Stomach (tissue), 19 donors: ENCODE measurements at places on chromosomes 1 and 21. TPM values are rescaled to one million over a fixed set of nuclear protein-coding genes. Genes with fewer than 3 reads are reported as not detected.

- DNase-seq = no peak
Observed at GRCh38 chr1:30001011-30001731, 722.2 kb downstream of the MATN1 start.

DNA sequence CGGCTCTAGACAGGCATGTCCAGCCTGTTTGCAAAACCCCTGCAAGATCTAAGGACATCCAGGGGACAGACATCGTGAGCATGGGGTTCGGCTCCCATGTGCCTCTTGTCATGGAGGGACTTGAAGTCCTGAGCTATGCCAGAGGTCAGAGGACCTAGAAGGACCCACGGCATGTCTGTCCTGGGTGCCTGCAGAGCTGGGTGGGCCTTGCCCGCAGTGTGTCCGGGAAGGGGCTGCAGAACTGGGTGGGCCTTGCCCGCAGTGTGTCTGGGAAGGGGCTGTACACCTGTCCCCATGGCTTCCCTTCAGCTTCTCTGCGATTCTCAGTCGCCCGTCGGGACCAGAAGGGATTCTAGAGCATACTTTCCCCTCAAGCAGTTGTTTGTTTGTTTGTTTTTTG lies 20.0 kb upstream of the TRAPPC10 start:
- no peak for DNase-seq

- no peak for DNase-seq
Observed at GRCh38 chr21:34504595-34504994, 7.4 kb downstream of the KCNE1 start.

GRCh38 chr1:243413431-243414151 lies 157.8 kb downstream of the SDCCAG8 start:
- no peak for DNase-seq

DNA sequence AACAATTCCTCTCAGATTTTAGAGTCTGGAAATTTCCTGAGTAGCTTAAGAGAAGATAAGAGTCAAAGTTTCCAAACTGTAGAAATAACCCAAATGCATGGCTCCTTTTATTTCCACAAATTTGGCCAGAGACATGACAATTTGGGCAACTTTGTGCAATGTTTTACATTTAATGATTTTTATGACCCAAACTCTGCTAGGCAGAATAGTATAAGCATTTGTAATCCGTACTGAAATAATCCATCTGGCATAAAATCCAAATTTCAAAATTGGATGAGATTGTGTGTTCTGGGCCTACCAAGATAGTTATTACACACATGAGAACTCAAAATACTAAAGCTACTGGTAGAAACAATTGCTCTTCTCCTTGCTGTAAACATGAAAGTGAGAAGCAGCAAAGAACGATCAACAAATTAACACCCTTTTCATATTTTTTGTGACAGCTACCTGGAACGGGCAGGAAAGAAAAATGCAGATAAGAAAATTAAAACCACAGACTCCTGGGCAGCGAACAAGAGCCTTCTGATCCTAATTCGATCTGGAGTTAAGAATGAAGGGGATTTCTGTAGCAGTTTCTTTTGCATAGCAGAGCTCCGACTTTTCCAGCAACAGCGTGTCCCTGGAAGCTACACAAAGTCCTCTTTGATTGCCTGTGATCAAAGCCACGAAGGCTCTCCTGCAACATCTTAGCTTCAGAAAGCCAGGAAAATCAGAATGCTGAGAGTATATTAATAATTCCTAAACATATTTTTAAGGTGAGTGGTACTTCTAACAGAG lies 191.2 kb downstream of the GRIK1 start:
- DNase-seq = no peak

- DNase-seq = peak; percentile 83
Observed at GRCh38 chr1:116375887-116376728, 3.1 kb downstream of the ATP1A1 start.

- DNase-seq = no peak
Observed at GRCh38 chr21:31182231-31183140, 144.2 kb upstream of the KRTAP19-8 start.

- DNase-seq = no peak
Observed at GRCh38 chr1:108537976-108538375, 21.9 kb upstream of the EEIG2 start.

GRCh38 chr1:243495442-243496186 lies 239.8 kb downstream of the SDCCAG8 start:
- no peak for DNase-seq

DNA sequence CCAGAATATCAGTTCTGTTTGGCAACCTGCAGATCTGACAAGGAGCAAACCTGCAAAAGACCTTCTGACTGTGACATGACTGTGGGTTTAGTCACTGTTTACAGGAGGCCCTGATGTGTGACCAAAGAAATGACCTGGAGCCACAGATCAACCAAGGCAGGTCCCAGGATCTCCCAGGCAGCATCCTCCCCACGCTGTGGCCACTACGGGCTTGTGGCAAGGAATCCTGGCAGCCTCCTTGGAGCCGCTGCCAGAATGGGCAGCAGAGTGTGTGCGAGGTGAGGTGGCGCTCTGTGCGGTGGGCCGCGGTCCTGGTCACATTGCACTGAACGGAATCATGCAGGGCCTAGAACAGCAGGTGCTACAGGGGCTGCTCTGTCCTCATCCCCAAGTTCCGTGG lies 15.9 kb downstream of the MCM3AP start:
- no peak for DNase-seq

GRCh38 chr1:92538413-92539061 lies 51.8 kb upstream of the GFI1 start:
- DNase-seq = no peak

DNA sequence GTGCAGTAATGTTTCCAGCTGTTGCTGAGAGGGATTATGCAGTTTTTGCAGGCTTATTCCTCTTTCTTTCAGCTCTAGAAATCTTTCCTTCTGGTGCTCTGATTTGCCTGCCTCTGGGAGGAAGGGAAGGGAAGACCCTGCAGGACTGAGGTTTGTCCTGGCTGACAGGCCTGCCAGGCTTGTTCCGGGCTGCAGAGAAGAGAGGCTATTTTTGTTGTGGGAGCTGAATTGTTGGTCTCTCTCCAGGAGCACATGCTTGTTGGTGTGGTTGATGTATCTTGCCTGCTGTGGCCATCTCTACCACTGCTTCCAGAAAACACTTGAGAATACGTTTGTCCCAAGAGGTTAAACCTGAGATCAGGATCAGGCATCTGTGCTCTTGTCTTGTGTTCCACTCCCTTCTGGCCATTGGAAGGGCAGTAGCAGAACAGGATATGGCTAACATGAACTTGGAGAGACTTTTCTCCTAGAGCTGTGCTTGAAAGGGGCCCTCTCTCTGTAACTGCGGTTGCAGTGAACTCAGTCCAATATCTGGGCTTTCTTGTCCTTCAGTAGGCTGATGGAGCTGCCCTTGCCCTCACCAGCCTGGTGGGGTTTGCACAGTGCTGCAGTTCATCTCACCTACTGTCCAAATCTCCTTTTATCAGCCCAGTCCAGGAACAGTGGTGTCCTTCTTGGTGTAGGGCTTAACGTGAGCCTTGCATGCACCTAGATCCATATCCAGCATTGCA lies 21.5 kb upstream of the SLC25A34 start:
- no peak for DNase-seq

DNA sequence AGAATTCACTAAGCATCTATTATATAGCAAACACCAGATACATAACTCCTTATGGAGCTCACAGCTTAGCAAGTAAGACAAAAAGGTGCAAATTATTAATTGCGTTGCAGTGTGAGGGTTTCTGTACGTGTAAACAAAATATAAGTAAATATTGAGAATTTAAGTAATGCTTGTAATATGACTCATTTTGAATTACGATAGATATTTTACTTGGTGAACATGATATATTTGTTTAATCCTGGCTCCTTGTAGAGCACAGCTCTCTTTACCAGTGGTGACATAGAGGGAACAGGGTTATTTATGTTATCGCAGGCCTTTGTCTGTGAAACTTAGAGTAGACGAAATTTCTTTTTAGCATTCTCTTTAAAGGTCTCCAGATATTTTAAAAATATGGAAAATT lies 36.4 kb downstream of the LYPLAL1 start:
- DNase-seq = no peak

DNA sequence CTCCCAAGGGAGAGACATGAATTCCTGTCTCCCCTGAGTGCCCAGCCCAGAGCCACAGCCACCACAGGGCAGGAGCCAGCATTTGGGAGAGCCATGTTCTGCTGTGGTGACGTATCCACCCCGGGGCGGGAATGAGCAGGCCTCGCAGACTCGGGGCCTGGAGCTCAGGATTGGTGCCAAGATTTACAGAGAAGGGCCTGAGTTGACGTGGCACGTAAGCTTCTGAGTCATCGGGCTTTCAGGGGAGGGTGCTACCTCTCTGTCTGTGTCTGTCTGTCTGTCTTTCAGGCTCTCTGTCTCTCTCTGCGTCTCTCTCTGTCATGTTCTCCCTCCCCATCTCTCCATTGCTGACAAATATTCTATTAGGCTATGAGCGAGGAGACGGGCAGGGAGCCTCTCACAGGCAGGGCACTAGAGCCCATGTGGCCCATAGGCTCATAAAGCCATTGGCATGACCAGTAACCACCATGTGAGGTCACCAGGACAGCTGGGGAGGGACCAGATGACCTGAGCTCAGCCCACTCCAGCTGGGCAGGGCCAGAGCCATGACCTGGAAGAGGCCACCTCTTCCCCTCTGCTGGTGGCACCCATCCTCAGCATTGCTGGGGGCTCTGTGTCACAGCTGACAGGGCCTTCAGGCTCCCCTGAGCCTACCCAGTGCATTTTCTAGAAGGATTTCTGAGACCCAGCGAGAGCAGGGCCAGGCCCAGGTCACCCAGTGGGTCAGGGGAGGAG lies 300.0 kb upstream of the VAMP3 start:
- peak; percentile 46 for DNase-seq

DNA sequence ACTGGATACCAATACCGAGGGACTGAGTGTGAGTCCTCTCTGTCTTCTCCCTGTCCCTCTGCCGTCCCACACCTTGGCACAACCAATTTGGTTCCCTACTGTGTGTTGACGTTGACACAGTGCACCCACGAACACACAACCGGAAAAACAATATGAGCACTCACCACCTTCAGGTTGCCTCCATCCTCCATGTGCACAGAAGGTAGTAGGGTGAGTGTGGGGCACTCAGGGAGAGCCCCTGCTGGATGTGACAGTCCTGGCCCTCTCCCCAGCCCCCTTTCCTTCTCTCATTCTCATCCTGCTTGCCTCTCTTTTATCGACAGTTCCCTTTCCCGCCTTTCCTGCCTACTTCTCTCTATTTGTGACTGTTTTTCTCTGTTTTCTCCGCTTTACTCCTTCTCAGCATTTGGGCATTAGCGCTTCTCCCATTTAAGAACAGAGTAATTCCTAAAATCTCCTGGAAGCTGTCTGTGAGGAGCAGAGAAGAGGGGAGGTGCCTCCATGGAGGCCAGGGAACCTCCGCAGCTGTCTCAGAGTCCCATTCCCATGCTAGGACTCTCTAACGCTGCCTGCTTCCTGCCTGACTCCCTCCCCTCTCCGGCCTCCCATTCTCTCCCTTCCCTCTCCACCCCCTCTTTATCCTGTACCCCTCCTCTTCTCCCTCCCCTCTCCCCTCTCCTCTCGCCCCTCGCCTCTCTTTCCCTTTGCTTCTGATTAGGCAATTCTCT lies 16.4 kb downstream of the CADM3 start:
- no peak for DNase-seq

GRCh38 chr1:85911742-85912141 lies 203.5 kb upstream of the ZNHIT6 start:
- no peak for DNase-seq

GRCh38 chr1:201302163-201303152 lies 19.2 kb downstream of the PKP1 start:
- DNase-seq = no peak

DNA sequence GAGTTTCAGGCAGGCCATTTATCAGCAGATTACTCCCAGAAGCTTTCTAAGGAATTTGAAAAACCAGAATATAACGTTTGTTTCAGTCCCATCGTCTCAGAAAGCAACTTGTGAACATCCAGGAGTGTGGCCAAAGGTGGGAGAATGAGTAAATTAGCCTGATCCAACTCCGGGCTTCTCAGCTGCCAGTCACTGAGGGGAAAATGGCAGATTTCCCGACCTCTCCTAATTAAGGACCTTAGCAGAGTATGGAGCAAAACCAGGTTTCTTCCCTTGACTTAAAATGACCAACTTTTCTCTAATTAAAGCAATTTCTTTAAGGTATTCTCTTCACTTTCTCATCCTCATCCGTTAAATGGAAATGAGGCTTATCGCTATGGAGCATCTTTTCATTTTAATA lies 1.0 kb downstream of the CORT start:
- DNase-seq = no peak

DNA sequence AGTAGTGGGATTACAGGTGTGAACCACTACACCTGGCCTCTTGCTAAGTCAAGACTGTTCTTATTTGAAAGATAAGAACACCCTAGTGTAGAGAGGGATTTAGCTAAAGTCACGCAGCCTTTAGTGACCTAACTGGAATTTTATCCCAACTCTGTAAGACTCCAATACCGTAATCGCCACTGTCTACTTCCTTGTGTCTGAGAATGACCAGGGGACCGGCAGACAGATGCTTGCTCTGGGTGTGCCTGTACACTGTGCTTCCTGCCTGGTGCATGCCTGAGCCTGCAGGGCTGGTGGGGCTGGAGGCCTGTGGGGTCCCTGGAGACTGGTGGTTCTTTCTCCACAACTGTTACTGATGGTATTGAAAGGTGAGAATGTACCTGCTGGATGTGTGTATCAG lies 15.3 kb downstream of the MFSD2A start:
- DNase-seq = no peak

DNA sequence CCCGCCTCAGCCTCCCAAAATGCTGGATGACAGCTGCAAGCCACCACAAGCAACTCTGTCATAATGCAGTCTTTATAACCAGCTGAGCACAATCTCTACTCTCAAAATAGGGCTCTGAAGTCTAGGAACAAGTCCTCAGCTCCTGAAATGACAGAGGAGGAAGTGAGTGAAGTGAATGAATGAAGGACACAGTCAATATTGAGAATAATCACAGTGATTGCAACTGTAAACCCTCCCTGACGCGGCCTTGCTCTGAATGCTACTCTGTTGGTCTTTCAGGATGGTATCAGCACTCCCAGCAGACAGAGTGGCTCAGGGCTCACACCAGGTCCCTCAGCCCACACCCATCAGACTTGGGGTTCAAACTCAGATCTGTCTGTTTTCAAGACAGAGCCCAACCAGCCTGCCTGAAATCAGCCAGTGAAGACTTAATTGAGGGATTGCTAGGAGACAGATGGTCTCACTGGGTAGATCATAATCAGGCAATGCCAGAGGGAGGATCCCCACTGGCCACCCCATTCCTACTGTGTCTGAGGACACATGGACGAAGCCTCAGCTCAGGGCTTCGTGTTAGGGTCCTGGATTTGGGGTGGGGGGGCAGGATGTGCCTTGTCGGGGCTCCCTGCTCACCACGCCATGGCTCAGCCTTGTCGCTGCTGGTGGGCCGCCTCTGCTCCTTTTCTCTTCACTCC lies 20.9 kb downstream of the RNF187 start:
- DNase-seq = no peak

HTR1D gene
- not detected for total RNA-seq

SPATA17 gene
- total RNA-seq = 2.2 TPM

NUP210L gene
- not detected for total RNA-seq

KCNK1 gene
- 5.8 TPM for total RNA-seq

OR2T35 gene
- total RNA-seq = not detected

TRNP1 gene
- 35.0 TPM for total RNA-seq

RNASEL gene
- total RNA-seq = 4.3 TPM

S100B gene
- total RNA-seq = 7.0 TPM

TOMM20 gene
- total RNA-seq = 21.4 TPM

OR14A2 gene
- not detected for total RNA-seq

TSPAN1 gene
- 154 TPM for total RNA-seq

LORICRIN gene
- total RNA-seq = not detected
